ENCODE measurements at places on chromosomes 5 and 9.
A peak's percentile ranks its signal among the peaks of the same experiment; 100 is the strongest.

DNA sequence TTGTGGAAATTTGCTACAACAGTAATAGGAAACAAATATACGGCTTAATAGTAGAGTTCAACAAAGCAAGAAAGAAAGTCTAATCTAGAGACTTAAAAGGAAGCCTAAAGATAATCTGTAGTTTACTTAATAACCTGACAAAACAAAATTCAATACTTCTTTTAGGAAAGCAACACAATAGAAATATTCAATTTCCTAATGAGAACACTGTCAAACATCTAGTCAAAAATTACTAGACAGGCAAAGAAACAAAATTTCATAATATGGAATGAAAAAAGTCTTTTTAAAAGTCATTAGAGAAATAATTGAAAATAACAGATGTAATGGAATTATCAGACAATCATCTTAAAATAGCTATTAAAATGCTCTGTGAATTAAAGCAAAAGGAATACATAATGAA lies 692.5 kb upstream of the ADAMTS16 start:
- no peak for DNase-seq

GRCh38 chr5:146772881-146773466 lies 105.6 kb downstream of the PPP2R2B start:
- no peak for DNase-seq

- no peak for DNase-seq
These were observed 19.6 kb upstream of the ISOC1 start for GRCh38 chr5:129074903-129075302.

GRCh38 chr9:95810814-95811213 lies 64.7 kb upstream of the ERCC6L2 start:
- DNase-seq: no peak

GRCh38 chr9:84301851-84302250 lies 38.7 kb downstream of the SLC28A3 start:
- DNase-seq: no peak

DNA sequence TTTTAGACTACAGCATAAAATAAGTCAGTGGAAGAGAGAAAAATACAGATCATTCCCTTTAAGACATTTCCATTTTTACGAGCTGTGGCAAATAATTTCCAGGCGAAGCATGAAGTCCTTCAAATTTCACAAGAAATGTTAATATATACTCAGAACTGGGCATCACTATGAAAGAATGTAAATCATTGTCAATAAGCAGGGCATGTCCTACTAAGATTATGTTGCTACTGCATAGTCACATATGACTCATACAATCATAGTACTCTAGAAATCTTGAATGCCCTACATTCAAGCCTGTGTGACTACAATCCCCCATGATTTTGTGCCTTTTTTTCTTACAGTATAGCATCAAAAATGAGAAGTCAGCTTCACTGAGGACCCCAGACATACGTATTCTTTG lies 485.2 kb upstream of the FTMT start:
- no peak for DNase-seq

- no peak for DNase-seq
These were observed 388.9 kb upstream of the ACTBL2 start for GRCh38 chr5:57871496-57871895.

- DNase-seq: no peak
These were observed 145.1 kb upstream of the TRPC7 start for GRCh38 chr5:136510481-136510880.

DNA sequence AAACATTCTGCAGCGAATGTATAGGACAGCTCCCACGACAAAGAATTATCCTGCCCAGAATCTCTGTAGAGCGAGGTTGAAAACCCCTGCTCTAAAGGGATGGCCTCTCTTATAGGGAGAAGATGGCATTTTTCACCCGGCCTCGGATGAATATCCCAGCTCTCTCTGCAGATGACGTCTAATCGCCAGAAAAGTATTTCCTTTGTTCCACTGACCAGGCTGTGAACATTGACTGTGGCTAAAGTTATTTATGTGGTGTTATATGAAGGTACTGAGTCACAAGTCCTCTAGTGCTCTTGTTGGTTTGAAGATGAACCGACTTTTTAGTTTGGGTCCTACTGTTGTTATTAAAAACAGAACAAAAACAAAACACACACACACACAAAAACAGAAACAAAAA lies 17.4 kb upstream of the RARS1 start:
- no peak for DNase-seq

DNA sequence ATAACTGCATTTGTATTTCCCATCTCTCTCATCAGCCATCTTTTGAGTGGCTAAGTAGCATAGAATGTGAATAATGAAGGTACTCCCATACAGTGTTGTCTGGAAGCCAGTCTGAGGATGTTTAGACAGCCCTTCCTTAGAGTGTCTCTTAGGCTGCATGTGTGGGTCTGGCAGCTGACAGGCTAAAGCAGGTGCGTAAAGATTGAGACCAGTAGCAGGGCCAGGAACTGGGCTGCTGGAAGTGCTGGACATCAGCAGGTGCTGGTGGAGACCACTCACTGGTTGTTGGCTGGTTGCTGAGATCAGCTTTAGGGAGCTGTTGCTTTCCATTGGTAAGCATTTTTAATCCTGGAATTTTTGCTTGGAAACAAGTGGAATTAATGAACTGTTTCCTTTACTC lies 197.5 kb downstream of the PCSK5 start:
- DNase-seq: no peak

DNA sequence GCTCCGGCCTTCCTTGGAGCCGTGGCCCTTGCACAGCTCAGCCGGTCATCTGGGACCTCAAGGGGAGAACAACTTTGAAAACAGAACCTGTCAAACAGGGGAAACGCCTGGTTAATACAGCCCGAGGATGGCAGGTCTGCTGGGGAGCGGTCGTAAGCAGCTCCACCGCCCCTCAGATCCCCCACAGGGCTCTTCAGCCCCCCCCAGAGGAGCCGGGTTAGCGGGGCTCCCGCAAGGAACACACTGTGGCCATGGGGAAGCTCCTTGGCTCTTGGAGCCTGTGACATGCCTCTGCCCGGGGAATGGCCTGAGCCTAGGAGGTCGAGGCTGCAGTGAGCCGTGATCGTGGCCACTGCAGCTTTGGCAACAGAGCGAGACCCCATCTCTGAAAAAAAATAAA lies 6.8 kb downstream of the TMEM250 start:
- no peak for DNase-seq

- no peak for DNase-seq
These were observed 44.7 kb upstream of the VCAN start for GRCh38 chr5:83426855-83427254.

DNA sequence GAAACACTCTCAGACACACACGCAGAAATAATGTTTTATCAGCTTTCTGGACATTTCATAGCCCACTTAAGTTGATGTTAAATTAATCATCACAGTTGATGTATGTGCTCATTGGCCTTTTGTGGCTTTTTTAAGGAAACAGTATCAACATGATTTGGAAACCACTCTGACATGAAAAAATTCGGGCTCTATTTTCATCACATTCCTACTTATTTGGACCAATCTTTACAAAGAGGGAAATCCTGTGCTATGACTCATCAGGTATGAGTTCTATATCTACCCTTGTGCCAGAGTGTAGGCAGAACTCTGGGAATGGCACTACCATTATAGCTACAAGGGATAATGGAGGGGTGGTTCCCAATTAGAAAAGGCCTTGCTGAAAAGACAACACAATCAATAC lies 388.4 kb upstream of the PTGER4 start:
- DNase-seq: no peak

DNA sequence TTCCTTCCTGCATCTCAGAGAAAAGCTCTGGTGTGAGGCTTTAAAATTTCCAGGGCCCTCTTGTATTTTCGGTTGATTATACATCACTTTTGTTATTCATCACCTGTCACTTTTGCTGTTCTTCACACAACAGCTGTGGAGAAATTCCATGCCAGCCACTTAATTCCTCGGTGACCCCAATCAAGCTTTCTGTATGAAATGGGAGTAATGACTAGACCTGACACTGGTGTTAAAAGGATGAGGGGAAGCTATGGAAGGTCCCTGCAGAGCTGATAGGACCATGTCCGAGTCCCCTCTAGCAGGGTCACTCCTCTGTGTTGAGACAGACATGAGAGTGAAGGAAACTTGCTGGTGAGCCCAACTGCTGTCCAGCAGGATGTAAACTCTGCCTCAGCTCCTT lies 59.7 kb downstream of the GPR21 start:
- no peak for DNase-seq

DNA sequence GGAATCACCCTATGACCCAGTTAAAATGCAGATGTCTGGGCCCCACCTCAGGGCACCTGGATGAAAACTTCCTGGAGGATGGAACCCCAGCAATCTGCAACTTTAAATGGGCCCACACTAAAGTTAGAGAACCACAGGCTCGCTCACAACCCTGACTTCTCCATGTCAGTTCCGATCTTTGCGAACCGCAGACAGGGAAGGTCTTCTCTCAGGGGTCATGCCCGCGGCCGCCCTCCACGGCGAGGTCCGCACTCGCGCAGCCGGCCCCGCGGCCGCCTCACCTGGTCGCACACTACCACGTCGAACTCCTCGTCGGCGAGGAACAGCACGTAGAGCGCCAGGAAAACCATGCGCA lies 499 bp downstream of the ALG2 start:
- DNase-seq: no peak

- DNase-seq: no peak
These were observed 6.9 kb upstream of the SEC16A start for GRCh38 chr9:136489731-136490130.

DNA sequence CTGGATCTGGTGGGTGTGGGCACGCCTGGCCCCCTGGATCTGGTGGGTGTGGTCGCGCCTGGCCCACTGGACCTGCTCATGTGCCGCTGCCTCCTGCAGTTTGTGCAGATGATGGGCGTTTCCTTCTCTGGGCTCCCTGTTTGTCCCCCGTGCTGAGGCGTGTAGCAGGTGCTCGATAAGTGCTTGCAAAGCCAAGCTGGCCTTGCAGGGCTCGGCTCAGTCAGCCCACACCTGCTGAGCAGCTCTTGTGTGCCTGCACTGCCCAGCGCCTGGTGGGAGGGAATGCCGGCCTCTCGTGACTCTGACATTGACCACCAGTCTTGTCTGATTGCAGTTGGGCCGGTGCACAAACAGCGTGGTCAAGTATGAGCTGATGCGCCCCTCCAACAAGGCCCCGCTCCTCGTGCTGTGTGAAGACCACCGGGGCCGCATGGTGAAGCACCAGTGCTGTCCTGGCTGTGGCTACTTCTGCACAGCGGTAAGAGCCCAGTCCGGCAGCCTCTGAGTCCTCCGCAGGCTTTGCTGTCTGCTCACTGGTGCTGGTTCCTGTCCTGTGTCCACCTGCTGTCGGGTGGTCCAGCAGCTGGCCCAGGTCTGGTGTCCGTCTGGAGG lies 102.7 kb upstream of the CACNA1B start:
- no peak for DNase-seq

DNA sequence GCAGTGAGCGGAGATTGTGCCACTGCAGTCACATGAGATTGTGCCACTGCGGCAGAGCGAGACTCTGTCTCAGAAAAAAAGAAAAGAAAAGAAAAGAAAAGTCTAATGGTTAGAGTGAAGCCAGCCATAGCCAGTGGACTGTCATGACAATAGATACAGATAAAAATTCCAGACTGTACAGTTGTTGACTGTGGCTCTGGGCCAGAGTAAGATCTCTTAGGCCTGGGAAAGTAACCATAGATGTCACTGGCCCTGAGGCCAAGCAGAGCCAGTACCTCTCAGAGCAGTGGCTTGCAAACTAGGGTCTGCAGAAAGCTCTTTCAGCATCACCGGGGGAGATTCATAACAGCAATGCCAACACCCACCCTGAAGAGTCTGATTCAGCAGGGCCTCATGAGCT lies 44.1 kb upstream of the SUB1 start:
- DNase-seq: no peak

DNA sequence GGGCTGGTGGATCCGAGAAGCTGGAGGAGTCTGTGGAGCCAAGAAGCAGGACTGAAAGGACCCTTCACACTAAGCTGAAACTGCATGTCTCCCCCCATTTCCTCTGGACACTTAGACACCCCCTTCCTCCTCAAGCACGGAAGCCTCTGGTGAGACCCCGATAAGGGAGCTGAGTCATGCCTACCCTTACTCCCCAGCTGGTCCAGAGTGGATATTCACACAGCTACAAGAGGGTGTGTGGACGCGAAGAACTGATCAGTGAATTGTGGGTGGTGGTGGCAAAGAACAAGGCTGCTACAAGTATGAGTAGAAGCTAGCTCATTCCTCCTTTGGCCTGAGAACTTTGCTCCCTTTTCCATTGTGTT lies 4.3 kb downstream of the TLN1 start:
- DNase-seq: no peak

DNA sequence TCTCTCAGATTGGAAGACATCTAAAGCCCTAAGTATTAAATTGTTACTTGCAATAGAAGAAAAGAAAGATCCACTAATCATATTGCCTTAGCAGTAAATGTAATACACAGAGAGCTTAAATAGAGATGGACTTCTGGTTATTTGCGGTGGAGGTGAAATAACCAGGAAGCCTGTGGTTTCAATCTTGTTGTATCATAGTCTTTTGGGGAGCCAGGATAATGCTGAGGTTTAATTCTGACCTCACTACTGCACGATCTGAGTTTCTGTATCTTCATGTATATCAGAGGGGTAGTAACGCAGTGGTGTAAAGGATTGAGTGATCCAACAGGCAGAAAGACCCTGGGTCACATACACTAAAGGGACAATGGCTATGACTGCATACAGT lies 71.7 kb downstream of the ANKRD55 start:
- no peak for DNase-seq

DNA sequence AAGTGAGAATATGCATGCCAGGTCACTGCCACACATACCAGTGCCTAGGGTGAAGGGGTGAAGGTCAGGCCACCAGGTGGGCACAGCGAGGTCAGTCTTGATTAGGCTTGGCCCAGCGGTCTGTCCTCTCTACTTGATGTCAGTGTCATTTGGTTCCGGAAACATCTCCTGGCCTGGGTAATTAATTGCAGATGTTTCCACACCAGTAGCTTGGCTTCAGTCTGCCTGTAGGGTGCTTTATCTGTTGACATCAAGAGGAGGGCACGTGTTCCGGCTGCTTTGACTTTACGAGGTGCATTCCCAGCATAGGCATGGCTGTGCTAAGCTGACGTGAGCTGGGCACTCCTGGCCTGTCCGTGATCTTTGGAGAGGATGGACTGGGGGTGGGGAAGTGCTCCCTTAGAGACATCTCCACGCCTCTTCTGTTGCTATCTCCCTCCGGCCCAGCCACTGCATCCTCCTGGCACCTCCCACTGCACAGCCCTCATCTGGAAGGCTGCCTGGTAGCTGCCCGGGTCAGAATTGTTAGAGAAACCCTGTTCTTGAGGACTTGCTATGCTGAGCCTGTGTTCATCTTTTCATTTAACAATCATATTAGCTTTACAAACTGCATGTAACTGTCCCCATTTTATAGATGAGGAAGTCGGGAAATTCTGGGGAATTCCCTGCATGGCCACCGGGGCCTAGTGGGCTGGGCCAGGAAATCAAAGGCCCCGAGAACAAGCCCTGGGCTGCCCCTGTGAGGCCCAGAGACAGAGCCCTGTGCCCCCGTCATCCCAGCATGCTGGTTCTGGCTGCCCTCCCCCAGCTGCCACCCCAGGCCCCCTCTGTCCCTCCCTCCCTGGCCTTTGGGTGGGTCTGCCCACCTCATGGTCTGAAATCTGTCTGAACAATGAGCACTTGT lies 29.1 kb downstream of the JADE2 start:
- peak; percentile 69 for DNase-seq

GRCh38 chr5:58763390-58763789 lies 180.5 kb downstream of the RAB3C start:
- no peak for DNase-seq
